ENCODE measurements at places on chromosomes 4 and X.

GRCh38 chrX:145002771-145003170, 244.5 kb upstream of the SPANXN1 start:
- no peak for DNase-seq

- no peak for DNase-seq
Observed at GRCh38 chr4:89994176-89994873, 99.7 kb downstream of the MMRN1 start.

DNA sequence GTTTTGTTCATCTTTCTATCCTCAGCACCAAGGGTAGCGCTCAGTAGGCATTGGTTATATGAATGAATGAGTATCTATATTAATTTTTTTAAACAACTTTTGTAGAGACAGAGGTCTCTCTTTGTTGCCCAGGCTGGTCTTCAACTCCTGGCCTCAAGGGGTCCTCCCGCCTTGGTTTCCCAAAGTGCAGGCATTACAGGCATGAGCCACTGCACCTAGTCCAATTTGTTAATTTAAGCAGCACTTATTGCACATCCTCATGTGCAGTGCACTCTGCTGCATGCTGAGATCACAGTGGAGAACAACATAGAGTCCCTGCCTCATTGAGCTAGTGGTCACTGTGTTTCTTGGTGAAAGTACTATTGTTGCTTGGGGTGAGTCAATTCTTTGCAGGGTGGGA, 94.4 kb downstream of the NHSL2 start:
- no peak for DNase-seq

GRCh38 chrX:15790769-15791290, 546 bp downstream of the ZRSR2 start:
- peak; percentile 16 for DNase-seq
